Putamen (tissue), 1 donor: ENCODE measurements at places on chromosomes 6 and 20.

GRCh38 chr6:56745971-56746370 lies 103.3 kb upstream of the DST start:
- DNase-seq = no peak

DNA sequence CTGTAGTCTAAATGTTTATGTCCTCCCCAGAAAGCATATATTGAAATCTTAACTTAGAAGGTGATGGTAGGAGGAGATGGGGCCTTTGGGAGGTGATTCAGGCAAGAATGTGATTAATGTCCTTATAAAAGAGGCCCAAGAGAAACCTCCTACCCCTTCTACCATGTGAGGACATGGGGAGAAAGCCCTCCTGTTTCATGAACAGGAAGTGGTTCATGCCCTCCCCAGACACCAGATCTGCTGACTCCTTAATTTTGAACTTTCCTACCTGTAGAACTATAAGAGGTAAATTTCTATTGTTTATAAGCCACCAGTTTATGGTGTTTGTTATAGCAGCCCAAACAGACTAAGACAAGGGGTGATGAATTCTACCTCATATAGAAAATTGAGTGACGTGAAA lies 8.7 kb upstream of the ECT2L start:
- no peak for DNase-seq

DNA sequence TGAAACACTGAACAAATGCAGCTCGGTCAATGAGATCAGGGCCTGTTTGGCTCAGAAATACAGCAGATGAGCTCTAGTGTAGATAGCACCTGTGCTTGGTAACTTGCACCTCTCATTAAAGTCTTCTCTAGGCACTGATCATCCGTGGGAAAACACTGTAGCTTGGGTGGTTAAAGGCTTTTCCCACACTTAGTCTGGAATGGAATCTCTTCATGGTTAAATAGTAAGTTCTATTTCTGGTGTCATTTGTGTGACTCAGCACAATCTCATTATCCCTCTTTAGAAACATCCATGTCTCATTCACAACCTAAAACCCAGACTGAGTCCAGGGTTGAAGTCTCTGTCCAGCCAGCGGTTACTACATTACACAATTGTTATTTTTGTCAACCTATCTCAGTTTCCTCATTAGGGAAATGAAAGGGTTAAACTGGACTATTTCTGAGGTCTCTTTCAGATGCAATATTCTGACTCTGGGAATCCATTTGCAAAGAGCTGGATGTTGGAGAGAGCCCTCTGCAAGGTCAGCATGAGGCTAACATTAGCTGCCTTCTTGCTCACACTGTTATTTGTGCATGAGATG lies 125.0 kb downstream of the ZDHHC14 start:
- no peak for DNase-seq

- no peak for DNase-seq
These were observed 128.0 kb downstream of the PHACTR1 start for GRCh38 chr6:12844284-12845223.

DNA sequence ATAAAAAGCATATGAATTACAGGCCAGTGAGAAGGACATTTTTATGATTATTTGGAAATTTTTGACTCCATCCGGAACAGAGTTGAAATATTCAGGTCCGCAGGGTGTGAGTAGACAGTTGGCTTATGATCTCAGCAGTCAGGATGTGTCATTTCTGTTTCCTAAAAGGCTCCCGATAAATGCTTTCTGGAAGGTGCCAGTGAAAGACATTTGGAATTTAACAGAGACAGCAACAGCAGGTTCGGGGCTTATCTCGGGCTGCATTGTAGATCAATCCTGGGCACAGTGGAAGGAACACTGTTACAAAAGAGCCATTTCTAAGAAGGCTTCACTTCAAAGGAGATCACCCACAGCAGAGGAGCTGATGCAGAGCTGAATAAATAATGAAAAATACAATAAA lies 934.4 kb downstream of the KIF16B start:
- no peak for DNase-seq

- no peak for DNase-seq
These were observed 907.6 kb downstream of the TFAP2A start for GRCh38 chr6:9507136-9507895.

DNA sequence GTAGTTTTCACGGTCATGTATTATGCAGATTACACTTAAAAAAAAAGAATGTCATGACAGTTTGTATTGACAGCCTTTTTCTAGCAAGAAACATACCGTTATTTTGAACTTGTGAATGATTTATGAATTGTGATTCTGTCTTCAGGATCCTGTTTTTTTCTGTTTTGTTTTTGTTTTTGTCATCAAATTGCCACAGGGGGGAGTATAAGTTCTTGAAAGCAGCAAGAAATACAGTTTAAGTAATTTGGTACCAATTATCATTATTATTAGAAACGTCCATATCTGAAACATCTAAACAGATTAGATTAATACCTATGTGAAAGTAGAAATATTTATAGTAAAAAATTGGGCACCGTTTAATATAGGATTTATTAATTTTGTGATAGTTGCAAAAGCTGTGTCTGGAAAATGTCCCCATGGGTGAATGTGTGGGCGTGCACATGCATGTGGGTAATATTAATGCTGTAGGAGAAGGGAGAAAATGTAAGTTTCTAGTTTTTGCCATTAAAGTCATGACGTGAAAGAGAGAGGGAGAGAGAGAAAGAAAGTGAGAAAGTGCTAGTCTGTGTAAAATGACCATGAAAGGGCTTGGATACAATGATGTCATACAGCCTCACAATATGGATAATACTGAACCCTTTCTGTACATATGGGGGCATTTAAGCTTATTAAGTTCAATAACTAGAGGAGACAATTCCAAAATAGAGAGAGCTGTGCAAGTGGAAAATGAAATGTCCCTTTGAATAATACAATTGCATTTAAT lies 9.4 kb upstream of the CCN2 start:
- DNase-seq = no peak

DNA sequence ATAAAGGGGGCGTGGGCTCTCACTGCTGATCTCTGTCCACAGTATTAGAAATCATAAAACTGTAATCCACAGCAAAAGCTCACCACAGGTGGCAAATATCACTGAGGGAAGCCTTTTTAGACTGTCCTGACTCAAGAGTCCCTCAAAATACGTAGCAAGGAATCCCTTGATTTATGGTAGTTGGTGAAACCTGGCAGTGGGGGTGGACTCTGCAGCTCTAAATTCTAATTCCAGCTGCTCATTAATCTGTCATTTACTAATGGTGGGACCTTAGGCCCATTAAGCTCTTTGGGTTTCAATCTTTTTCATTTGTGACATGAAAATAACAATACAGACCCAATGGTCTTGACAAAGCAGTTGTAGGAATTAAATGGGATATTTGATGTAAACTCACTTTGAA lies 32.3 kb downstream of the GMDS start:
- DNase-seq = no peak

DNA sequence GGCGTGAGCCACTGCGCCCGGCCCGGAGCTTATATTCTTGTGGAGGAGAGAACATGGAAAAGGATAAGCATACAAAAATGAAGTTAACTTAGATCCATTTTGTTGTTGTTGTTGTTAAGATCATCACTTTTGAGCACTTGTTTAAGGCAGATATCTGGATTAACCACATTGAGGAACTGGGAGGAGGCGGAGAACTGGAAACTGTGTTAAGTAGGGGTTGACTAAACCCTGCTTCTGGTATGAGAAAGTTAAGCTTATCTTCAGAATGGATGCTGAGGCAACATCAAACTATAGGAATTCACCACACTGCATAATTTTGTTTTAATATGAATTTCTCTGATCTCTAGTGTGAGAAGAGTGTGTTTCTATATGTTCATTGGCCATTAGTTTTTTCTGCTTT lies 57.6 kb downstream of the GCNT2 start:
- no peak for DNase-seq

DNA sequence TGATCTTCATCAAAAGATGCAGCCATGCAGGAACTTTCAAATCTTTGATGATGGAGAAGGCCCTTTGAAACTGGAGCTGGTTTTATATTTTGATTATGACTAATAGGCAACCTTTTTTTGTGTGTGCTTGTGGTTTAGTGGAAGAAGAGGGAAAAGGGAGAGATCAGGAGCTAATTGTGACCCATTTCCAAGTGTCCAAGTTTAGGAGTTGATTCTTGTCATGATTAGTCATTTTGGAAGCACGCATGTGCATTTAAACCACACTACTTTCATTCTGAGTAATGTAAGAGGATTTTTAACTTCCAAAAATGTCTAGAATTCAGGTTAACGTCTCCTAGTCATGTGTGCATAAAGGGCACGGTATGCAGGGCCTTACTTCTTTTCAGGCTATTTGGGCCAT lies 3.5 kb downstream of the FOXO3 start:
- DNase-seq = no peak

DNA sequence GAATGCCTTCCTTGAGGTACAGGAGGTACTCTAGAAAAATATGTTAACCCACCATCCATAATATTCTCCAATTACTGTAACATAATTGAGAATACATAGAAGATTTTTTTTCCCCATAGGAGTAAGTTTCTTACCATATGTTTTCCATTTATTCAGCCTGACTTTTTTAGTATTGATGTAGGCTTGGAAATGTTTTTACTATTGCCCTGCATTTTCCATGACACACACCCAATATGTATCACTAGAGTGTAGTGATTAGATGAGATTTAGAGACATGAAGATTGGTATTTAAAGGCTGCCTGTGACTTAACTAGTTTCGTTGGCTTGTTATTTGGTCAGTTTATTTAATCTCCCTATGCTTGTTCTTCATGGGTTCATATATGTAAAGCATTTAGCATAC lies 39.5 kb downstream of the KCNQ5 start:
- DNase-seq = no peak

- DNase-seq = peak; percentile 42
These were observed 11.5 kb upstream of the SSR1 start for GRCh38 chr6:7324520-7324919.

DNA sequence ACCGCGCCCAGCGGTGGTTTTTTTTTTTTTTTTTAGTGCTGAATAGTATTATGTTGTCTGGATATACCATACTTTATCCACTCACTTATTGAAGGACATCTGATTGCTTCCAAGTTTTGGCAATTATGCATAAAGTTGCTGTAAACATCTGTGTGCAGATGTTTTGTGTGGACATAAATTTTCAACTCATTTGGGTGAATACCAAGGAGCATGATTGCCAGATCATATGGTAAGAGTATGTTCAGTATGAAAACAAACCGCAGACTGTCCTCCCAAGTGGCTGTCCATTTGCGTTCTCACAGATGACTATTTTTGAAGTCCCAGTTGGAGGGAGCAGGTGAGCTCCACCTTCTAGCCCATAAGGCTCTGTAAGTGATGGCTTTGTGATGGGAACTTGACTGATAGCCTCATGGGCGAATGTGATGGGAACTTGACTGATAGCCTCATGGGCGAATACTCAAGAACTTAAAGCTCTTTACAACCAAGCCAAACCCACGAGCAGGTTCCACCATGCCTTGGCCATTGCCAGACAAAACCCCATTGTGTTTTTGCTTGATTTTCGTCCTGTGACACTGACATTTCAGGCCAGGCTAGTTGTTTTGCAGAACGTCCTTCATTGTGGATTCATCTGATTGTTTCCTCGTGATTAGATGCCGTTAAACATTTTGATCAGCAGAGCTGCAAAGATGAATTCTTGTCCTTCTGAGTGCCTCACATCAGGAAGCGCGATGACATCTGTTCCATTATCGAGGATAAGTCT lies 51.0 kb downstream of the ZBTB2 start:
- no peak for DNase-seq

- no peak for DNase-seq
These were observed 101.0 kb upstream of the MAP3K7 start for GRCh38 chr6:90687775-90688380.

GRCh38 chr6:52595796-52596130 lies 18.9 kb upstream of the TRAM2 start:
- DNase-seq = no peak

GRCh38 chr6:31822036-31822821 lies 5.3 kb upstream of the HSPA1B start:
- DNase-seq = peak; percentile 82

- DNase-seq = no peak
These were observed 139.4 kb downstream of the CARMIL1 start for GRCh38 chr6:25418454-25419052.

DNA sequence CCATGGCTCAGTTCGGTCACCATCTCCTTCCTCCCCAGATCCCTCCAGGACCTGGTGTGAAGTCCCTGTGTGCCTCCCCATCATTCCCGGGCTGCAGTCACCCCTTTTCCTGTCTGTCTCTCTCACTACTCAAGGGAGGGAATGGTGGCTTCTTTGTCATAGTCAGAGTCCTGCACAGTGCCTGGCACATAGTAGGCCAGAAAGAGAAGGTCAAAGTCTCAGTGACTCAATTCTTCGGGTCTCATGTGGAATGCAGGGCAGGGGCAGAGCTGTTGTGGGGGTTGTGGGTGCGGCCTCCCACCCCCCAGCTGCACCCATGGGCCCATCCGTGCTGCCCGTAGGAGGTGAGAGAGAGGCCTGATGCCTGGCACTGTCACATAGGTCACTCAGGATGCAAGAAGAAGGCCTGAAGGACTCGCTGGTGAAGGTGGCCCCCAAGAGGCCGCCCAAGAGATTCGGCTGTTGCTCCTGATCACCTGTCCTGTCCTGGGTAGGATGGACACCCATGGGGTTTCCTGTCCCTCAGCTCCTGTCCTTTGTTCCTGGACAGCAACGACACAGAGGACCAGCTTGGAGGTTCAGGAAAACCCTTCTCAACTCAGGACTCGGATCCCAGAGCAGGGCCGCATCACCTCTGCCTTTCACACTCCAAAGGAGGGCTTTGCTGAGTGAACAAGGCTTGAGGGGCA lies 34.1 kb downstream of the RAB44 start:
- no peak for DNase-seq

GRCh38 chr6:69449887-69450286 lies 346.9 kb downstream of the LMBRD1 start:
- no peak for DNase-seq
